ENCODE measurements at places on chromosomes 2 and 18.

DNA sequence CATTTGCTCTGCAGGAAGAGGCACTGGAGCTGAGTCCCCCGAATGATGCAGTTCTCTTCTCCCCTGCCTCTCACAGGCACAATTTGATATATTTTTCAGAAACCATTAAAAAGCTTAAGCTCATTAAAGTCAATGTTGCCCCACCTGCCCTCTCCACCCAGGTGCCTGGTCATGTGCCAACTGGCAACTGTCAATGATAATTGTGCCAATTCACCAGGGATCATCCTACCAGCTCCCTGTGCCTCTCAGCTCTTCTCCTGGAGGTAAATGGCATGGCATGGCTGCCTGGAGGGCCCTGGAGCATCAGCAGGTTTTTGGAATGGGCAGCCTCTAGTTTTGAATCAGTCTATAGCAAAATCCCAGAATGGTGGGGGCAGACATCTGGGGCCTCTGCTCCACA, 279.6 kb upstream of the ID2 start:
- DNase-seq: no peak

DNA sequence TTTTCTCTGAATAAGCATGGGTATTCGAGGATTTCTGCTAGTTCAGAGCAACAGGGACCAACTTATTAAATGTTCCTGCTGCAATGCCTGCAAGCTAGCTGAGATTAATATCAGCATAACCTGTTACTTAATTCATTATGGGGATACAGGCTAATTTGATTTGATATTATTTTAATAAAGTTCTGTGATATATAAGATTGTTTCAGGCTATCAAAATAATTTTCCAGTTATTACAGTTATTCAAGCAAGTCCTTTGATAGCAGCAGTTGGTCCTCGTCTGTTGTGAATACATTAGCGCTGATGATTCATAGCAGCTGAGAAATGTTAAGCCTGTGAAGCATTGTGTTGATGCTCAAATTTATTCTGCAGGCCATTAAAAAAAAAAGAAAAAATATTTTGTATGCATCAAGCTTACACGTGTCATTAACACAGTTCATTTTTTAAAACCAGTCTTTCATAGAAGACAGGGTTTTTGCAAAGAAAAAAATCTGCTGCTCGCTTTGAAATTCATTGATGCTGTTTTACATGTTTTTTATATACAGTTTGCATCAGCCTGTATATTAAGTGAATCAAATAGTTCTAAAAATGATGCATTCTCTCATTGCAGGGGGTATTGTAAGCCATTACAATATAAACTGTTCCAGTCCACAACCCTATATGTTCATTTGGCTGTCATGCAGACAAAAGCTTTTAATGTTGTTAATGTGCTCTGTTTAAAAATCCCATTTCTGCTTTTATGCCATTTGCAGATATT, 482.5 kb downstream of the BCL11A start:
- no peak for DNase-seq

DNA sequence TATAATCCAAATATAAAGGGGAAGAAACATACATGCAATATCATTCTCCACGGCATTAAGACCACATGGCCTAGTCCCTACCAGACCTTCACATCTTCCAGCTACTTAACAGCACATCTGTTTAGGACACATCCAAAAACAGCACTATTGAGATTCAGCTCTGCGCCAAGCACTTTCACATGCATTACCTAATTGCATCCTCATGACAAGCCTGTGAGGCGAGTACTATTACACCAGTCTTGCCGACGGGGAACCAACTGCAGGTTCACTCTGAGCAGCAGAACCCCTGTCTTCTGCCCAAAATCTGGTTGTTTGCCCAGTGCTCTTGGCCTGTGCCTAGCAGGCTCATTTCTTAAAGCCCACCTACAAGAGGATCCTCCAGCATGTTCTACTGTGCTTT, 66.7 kb downstream of the AAK1 start:
- DNase-seq: no peak

DNA sequence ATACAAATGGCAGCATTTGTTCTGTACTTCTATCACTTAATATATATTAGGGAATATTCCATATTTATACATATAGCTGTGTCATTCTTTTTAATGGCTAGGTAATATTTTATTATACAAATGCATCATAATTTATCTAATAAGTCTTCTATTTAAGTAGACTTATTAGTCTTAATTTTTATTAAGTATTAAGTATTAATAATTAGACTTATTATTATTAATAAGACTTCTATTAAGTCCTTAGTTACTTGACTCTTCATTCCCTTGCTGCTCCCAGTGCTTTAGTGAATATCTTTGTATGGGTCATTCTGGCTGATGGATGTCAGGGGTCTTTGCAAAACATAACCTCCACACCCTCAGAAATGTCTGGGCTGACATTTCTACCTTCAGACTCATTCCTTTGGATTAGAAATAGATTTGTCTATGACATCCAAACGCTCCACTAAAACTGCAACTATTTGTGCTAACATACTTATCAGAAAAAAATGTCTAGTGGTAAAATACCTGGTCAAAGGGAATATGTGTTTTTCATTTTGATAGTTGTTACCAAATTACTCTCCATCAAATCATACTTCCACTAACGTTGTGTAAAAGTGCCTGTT, 35.8 kb downstream of the EN1 start:
- no peak for DNase-seq

- DNase-seq: no peak
Observed at GRCh38 chr2:13542061-13542460, 825.3 kb downstream of the TRIB2 start.

DNA sequence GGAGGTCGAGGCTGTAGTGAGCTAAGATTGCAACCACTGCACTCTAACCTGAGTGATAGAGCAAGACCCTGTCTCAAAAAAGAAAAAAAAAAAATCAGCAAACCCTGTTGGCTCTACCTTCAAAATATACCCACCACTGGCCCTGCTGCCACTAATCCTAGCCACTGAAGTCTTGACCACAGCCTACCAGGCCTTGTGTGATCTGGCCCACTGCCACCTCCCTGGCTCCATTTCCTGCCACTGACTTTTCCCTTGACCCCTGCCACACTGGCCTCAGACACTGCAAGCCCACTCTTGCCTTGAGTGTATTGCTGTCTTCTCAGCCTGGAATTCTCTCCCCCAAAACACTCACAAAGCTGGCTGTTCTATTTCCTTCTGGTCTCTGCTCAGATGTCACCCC, 33.7 kb downstream of the SH2D6 start:
- no peak for DNase-seq

DNA sequence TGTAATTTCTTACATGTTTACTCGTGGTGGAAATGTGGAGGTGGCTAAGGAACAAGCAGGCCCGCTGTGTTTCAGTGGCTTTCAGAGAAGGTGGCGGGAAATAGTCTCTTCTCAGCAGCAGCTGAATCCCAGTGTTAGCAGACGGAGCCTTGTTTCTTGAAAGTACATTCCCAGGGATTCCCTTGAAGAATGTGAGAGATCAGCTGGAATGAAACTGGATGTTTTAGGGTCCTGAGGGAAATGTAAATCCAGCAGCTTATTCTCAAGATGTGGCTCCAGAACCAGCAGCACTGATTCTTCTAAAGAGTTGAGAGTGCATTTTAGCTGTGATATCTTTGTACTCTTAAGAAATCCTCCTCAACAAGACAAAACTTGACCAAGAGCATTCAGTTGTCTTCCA, 59.1 kb downstream of the CDC42EP3 start:
- DNase-seq: no peak

DNA sequence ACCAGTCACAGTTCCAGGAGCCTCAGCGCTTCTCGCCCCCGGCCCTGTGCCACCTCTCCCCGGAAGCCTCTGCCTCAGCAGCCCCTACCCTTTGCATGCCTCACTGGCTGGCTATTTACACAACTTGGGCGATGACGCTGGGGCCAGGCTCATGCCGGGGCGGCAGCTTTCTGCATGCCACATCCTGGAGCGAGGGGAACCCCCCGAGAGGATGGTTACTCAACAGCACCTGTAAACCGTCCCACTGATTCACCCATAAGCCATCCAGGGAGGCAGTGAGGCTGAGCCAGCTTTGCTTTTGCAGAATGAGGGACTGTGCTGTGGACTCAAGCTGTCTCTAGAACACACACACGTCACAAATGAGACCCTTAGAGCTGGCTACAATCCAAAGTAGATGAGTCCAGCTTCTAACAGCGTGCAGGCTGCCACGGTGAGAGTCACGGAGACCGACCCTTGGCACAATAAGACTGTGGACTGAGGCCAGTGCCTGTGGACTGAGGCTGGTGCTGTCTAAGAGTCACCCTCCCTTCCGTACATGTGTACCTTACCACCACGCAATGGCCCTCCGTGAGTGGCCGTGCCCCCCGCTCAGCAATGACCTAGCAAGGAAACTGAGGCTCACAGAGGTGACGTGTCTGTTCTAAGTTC, 45.6 kb upstream of the ODC1 start:
- no peak for DNase-seq

- no peak for DNase-seq
Observed at GRCh38 chr18:32391126-32391525, 79.6 kb downstream of the GAREM1 start.

DNA sequence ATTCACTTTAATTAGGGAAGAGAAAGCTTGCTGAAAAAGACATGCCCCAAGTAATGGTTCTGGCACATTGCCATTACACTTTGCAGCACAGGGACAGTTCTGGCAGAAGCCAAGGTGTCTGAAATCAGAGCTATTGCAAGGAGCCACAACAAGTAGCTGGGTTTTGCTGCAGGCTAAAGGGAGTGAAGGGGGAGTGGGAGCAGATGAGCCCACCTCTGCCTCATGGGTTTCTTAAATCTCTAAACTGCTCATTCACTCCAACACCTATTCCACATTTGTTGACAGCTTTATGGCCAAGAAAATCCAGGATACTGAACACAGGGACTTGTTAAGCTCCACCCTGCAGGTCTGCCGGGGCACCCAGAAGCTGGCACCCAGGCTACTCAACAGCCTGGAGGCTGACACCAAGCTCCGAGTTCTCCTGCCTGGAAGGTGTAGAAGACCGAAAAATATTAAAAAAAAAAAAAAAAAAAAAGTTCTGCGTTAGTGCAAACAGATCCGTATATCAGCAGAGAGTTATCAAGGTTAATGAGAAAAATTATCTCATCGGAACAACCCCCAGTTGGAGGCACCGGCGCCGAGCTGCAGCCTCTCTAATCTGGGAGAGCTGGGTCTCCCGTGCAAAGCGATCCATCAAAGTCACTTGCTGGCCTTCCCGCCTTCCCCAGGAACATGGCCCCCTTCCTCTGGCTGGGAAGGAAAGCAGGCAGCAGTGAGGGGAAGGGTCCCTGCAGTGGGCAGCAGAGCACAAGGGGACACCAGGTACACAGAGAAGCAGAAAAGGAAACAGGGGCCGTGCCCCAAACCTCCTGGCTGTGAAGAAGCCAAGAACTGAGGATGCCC, 123.7 kb downstream of the HNMT start:
- no peak for DNase-seq

DNA sequence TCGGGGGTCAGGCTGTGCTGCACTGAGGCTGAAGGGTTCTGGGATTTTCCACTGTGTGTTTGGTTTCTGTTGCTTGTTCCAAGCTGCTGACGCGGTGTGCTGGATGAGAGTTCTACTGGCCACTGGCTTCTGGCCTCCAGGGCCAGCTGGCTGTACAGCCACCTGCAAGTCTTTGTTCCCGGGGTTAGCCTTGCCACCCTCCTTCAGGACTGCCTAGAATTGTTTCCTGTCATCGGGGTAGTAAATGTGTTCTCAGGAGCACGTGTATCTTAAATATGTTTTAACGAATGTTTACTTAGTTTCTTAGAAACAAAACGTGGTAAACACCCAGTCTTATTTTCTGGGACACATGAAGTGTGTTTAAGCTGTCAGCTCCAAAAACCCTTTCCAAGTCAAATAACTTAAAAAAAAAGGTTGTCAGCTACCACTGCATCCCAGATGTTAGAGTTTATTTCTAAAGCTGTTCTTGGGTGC, 231.2 kb downstream of the AGAP1 start:
- no peak for DNase-seq

- DNase-seq: no peak
Observed at GRCh38 chr2:156320486-156321098, 11.9 kb downstream of the NR4A2 start.

GRCh38 chr2:100625717-100626116, 62.9 kb downstream of the PDCL3 start:
- no peak for DNase-seq

GRCh38 chr2:33186937-33187336, 240.2 kb downstream of the LTBP1 start:
- no peak for DNase-seq

- no peak for DNase-seq
Observed at GRCh38 chr2:28428486-28428885, 35.8 kb downstream of the FOSL2 start.

DNA sequence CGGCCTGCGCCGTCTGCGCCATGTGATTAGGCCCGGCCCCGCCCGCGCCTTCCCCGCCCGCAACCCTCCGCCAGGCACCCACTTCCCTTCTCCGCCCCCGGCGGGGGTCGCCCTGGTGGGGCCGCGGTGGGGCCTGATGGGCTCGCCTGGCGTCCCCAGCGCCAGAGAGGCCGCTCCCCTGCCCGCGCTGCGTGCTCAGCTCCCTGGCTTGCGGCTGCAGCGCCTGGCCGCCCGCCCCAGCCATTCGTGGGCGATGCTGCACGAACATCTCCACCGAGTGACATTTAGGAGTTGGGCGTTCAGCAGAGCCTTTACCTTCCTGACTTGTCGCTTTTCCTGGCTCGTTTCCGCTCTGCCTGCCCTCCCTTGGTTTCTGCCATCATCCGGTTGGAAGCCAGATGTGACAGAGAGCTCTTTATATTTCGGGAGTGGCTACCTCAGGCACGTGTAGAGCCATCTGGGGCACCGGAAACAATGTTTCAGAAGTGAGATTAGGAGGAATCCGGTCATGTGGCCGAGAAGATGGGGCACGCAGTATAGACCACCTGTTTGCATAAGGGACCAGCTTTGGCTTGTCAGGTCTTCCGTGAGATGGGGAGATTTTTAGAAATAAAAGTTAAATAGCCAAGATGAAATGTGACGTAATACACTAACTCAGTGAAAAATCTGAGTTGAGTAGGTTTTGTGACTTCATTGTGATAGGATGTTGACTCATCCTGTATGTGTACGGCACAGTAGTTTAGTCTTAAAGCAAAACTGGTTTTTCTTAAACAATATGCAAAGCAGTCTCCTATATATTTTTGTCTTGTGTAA, 1.2 kb downstream of the GLS start:
- DNase-seq: peak; percentile 58

- DNase-seq: no peak
Observed at GRCh38 chr2:239818531-239819011, 206.6 kb downstream of the NDUFA10 start.

GRCh38 chr2:12824778-12825379, 108.1 kb downstream of the TRIB2 start:
- DNase-seq: no peak

DNA sequence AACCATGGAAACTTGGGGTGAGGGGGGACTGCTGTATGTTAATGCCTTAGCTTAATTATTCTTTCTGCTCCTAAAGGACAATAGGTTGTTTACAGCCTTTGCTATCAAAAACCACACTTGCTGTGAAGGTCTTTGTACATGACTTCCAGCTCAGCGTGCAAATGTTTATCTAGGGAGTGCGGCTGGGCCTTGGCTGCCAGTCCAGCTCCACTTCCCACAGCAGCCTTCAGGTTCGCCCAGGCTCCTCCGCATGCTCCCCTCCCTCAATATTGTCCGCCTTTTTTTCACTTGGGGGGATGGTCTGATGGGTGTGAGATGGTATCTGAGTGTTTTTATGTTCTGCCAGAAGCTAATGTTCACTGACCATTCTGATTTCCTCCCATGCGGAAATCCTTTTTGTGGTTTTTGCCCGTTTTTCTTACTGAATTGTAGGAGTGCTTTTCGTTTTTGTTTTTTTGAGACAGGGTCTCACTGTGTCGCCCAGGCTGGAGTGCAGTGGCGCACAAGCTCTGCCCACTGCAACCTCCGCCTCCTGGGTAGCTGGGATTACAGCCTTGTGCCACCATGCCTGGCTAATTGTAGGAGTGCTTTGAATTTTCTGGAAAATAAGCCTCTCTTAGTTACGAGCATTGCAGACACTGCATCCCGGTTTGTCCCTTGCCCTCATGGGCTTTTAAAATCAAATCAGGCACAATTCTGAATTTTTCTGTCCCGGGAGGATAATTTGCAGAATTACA, 28.8 kb downstream of the SH3BP4 start:
- DNase-seq: no peak
